ENCODE measurements at places on chromosomes 16 and 17.
A peak's percentile ranks its signal among the peaks of the same experiment; 100 is the strongest.

GRCh38 chr16:71412270-71413160, 29.3 kb downstream of the TLE7 start:
- DNase-seq = peak; percentile 38

DNA sequence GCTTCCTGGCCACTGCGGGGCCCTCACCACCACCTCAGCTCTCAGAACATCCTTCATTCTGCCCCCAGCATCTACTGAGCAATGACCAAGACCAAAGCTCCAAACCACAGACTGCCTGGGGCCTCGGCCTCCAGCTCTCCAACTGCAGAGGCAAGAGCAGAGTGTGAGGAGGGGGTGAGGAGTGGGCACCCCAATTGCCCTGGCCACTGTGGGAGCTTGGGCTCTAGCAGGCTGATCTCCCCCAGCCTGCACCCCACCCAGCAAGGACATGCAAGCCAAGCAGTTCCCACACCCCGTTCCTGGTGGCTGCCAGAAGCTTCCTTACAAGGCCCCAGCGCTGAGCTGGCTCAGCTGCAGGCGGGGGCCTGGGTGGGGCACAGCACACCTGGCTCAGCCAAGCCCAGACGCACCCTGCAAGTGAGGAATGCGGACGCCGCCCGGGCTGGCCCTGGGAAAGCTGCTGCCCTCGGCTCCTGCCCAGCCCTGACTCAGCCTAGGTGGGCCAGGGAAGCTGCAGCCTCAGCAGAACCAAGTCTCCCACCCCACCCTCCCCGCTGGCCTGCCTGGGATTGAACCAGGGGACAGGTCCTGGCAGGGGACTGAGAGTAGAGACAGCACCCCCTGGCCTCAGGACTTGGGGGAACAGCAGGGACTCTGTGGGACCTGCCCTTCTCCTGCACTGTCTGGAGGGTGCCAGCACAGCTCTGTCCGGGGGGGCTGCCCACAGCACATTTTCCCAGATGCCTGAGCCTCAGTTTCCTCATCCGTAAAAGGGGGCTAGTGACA, 29.7 kb upstream of the KRT17 start:
- no peak for DNase-seq

- DNase-seq = no peak
These were observed 17.6 kb downstream of the TBKBP1 start for GRCh38 chr17:47711366-47712099.

- DNase-seq = no peak
These were observed 60.1 kb downstream of the USP31 start for GRCh38 chr16:23089111-23089510.

DNA sequence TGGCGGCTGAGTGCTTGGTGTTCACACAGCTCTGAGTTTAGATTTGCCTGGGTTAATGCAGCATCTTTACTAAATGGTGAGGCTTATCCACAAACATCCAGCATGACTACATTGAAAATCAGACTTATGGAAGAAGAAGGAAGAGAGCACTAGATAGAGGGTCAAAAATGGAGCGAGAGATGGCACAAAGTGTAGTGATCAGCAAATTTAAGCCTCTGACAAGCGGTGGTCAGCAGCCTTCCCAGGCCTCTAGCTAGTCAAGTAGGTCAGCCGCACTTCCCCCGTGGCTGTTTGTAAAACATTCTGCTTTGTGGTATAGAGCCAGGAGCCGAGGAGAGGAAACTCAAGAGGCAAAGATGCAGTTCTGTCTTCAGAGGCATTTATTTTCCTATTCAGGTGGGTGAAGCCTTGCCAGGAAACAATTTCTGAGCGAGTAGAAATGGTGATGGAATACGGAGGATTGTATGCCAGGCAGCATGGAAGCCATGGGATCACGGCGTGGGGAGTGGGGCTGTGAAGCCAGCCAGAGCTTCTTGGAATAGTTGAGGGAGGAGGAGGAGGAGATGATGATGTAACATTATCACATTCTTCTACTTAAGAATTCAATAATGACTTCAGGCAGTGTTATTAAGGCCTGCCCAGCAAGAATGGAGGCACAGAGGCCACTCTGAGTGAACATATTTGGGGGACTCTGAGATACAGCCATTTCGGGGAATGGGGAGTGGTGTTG, 118.9 kb downstream of the MSI2 start:
- DNase-seq = no peak

DNA sequence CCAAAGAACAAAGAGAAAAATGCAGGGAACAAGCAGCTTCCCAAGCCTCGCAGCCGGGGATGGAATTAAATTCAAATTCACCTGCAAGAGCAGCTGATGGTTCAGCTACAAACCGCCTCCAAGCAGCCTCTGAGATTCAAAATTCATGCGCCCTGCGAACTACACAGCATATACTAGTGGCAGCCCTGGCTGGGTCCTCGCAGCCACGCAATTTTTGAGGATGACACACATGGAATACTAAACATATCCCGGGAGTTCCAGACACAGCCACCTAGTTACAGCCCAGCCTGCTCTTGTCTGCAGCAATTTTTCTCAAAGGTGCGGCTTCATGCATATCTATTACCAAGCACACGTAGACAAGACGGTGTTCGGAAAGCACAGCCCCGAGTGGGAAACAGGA, 35.9 kb upstream of the KIFC3 start:
- no peak for DNase-seq

DNA sequence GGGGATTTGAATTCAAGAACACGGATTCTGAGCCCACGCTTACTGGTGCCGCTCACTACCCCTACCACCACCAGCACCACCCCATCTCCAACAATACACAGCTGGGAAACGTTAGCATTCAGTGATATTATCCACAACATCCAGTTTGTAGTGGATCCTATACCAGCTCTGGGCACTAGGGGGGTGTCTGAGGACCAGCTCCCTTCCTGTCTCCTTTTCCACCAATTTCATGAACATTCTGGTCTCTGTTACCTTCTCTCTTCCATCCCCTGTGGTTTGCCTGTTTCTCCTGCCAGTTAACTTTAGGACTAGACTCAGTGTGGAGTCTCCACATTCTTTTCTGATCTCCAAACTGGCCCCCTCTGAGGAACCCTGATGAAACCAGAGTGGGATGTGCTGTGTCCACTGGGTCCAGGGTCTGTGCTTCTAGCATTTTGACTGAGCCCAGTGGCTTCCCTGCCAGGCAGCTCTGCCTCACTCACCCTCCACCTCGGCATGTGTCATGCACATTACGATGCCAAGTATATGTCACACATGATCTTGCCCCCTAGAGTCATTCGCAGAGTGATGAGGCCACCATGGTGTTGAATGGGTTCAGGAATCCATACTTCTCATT, 187.0 kb upstream of the CDH13 start:
- no peak for DNase-seq

DNA sequence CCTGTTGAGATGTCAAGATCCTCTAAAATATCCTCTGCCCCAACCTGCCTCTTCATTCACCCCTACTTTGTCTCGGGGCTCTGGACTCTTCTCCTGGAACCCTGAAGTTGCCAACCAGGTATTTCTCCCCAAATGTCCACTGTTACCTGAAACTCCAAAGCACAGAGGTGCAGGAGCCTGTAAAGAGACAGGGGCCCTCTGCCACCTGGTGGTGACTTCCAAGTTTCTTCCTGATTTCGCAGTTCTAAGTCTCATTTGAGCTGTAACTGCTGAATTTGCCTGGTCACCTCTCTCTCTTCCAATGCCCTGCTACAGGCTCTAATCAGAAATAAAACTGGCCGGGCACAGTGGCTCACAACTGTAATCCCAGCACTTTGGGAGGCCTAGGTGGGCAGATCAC, 77.1 kb upstream of the RCVRN start:
- DNase-seq = no peak

GRCh38 chr16:49929626-49930025, 73.7 kb upstream of the ZNF423 start:
- no peak for DNase-seq

DNA sequence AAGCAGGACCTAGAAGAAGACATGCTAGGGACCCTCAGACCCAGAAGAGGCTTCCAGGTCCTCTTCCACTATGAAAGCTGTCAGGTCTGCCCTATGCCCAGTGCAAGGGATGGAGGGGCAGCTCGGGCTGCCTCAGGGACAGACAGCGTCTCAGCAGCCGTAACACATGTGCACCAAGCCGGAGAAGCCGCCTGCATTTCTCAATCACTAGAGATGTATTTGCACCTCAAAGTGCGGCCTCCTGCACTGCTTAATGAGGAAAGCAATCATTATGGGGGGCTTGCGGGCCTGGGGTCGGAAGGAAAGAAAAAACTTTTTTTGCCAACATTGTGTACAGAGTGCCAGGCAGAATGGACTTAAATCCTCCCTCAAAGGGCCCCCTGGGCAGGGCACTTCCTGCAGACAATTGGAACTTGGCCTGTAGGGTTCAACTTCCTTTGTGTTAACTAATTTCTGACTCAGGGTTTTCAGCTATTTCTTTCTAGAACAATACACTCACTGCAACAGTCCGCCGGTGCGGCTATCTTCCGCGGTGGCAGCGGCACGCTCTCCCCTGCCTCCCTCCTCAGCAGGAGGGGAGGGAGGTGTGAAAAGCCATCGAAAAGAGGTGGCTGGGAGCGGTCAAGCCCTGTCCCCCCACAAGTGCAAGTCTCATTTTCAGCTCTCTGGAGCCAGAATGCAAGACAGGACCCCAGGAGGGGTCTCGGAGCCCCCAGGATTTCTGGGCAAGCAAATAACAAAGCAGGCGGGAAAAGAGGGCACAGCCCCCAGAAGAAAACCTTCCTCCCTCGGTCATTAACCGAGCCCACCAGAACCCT, 101.2 kb downstream of the ZNF423 start:
- DNase-seq = no peak

DNA sequence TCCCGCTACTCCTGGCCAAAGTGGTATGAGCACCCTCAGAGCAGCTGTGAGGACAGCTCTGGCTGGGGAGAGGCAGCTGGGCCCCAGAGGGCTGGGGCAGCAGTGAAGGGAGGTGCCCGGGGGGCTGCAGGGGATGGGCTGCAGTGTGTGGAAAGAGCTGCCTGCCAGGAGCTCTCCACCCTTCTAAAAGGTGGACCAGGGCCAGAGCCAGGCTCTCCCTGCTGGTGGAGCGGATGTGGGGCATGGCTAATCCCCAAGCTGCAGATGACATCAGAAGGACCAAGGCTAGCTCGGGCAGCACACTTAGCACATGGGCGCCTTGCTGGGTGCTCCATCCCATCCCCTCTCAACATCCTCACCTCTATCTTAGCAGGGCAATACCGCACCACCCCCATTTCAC, 103.1 kb downstream of the SDK2 start:
- DNase-seq = no peak
